ENCODE measurements at places on chromosomes 2 and 18. TPM values are rescaled to one million over a fixed set of nuclear protein-coding genes. Genes with fewer than 3 reads are reported as not detected.

Gene OR6B2
- total RNA-seq, result not detected

Gene CRYGD
- total RNA-seq, result not detected

Gene ZAP70
- 2.4 TPM for total RNA-seq

Gene UNC80
- not detected for total RNA-seq

Gene SLC16A14
- 3.3 TPM for total RNA-seq

Gene LAMA1
- 4.0 TPM for total RNA-seq

Gene IL36B
- total RNA-seq, result not detected

Gene PPM1G
- total RNA-seq, result 41.6 TPM

Gene NMUR1
- total RNA-seq, result 7.4 TPM

Gene IL18RAP
- total RNA-seq, result 1.9 TPM

- no peak for DNase-seq
Observed at GRCh38 chr18:12023375-12023774, 42.1 kb downstream of the IMPA2 start.

- DNase-seq, result no peak
Observed at GRCh38 chr2:236984046-236984445, 101.6 kb upstream of the COPS8 start.

GRCh38 chr2:33673937-33674336 is 74.8 kb upstream of the FAM98A start:
- DNase-seq, result no peak

GRCh38 chr2:37838541-37839167 is 86.4 kb upstream of the RMDN2 start:
- no peak for DNase-seq

DNA sequence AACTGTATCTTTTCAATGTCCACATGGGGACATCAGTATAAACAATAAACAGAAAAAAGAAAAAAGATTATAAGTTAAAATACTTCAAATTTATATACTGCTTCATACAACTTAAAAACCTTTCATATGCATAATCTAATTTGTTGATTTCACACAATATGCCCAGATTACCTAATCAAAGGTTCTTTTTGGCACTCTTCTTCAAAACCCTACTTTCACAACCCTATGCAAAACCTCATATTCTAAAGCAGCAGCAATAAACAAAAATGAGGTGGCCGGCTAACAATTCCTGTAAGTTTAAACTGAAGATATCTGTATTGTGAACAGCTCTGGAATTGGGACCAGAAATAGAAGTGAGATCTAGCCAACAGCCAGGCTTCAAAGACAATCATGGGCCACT is 28.6 kb downstream of the STK17B start:
- DNase-seq, result no peak

DNA sequence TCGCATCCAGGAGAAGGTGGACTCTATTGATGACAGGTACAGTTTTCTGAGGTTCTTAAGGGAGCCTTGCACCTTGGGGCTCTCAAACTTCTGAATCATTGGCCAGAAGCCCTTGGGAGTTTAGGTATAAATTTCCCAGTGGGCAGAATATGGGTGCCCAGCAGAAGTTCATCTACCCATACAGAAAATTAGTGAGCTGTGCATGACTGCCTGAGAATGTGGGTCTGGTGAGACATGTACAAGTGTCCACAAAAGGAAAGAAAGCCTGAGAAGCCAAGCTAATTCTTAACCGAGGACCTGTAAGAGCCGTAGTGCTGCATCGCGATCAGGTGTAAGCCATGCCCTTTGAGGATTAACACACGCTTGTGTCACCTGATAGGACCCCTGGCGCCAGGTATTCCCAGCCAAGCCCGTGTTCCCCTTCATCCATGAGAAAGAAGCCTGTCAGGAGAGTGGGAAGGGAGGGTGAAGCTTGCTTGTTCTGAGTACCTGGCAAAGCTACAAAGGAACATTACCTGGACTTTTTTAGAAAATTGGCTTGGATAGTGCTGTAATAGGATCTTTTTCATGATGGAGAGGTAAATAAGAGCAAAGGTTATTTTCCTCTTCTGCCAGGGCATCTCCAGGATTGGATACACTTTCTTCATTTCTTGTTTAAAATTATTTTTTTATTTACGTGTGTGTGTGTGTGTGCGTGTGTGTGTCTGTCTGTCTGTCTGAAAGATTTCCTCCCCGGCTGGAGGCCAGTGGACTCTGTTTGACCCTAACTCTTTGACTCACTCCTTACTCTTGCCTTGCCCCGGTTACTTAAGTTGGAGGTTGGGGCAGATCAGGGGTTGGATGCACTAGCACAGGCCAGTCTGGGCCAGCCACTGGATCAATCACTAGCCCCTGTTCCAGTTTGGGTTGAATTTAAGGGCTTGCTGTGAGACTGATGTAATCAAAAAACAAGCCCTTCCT is 90.4 kb upstream of the EML6 start:
- DNase-seq, result peak; percentile 86

- DNase-seq, result peak; percentile 93
Observed at GRCh38 chr2:45964223-45964841, 312.9 kb downstream of the PRKCE start.

DNA sequence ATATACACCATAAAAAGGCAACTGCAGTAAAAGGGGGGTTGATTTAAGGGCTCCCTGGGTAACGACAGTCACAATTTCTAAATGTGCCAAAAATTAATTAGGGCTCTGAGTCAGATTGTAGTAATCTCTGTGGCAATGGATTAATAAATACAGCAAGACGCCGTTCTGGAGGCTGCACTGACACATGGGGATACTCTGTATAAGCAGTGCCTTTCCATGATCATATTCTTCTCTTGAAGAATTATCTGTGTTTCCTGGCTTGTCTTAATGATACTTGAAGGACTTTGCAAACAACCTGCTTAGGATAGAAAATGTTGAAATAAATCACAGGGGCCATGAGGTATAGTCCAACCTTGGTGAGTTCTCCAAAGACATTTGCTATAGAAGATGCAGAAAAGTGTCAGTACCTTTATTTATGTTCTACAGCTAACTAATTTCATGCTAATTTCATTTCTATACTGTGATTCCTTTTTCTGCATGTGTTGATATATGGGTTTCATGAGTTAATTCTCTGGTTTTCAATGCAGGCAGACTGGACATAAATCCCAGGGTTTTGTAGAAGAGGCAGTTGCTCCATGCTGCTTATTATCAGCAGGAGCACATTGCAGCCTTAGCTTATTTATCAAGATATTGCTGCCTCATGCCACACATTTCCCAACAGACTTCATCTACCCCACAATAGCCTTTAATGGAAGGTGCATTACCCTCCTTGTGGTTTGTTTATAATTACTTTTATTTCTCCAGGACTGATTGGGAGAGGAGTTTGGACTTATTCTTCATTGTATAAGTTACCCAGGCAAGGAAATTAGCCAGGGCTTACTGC is 54.8 kb downstream of the HNMT start:
- DNase-seq, result no peak

DNA sequence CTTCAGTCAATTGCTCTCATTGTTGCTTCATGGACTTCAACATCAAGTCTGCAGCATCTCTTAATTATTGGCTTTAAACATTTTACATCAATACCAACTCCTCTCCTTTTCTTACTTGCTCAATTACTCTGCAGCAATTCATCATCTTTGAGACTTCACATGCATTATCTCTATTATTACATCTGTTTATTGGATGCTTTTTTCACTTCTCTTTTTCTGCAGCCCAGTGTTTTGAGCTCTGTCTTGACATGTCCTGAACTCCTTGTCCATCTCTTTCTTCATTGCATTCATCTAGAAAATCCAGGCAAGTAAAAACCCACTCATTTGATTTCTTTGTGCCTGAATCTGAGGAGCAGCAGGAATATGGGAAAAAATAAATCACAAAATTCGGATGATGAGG is 647.9 kb downstream of the PLCL1 start:
- no peak for DNase-seq

- no peak for DNase-seq
Observed at GRCh38 chr2:99888617-99889016, 253.8 kb downstream of the AFF3 start.

GRCh38 chr2:113190871-113191270 is 17.1 kb downstream of the PSD4 start:
- DNase-seq, result no peak

GRCh38 chr18:43992741-43993140 is 687.9 kb upstream of the SETBP1 start:
- no peak for DNase-seq

DNA sequence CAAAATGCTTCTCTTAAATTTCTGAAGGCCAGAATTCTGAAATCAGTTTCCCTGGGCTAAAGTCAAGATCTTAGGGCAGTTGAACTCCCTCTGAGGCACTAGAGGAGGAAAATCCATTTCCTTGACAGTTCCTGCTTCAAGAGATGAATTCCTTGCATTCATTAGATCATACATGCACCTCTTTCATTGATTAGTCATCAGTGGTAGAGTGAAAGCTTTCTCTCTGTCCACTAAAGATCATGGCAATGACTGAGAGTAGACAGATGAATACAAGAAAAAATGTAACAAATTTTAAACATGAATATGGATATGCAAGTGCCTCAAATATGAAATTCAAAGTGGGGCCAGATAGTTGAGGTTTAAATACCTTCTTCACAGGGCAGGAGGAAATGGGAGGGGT is 693.4 kb upstream of the TMEFF2 start:
- DNase-seq, result no peak

GRCh38 chr2:85675866-85676548 is 8.0 kb upstream of the SFTPB start:
- no peak for DNase-seq

GRCh38 chr2:216679658-216680024 is 15.7 kb downstream of the IGFBP5 start:
- no peak for DNase-seq

DNA sequence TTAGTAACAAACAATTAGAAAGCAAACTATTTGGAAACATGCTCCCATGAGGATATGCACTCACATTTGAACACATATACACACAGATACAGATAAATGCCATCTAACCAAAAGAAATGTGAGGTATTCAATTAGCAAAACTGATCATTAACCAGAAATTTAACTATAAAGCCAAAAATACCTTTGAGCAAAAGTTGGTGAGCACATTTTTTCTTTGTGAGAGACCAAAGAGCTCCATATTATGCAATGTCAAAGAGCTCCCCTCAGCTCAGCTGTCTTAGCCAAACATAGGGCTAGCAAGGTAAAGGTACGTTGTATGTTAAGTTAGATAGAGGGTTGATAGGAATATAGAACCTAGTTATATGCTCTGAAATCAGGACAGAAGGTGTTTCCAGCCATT is 43.8 kb downstream of the CYBRD1 start:
- no peak for DNase-seq

- DNase-seq, result no peak
Observed at GRCh38 chr2:217832987-217833386, 169.8 kb downstream of the TNS1 start.

DNA sequence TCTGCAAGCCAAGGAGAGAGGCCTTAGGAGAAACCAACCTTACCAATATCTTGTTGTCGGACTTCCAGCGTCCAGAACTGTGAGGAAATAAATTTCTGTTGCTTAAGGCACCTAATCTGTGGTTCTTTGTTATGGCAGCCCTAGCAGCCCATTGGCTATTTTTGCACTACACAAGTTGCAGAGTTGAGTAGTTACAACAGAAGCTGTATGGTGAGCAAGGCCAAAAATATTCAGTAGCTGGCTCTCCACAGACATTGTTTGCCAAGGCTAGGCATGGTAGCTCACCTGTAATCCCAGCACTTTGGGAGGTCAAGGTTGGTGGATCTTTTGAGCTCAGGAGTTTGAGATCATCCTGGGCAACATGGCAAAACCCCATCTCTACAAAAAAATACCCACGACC is 27.1 kb upstream of the SCYGR1 start:
- no peak for DNase-seq

DNA sequence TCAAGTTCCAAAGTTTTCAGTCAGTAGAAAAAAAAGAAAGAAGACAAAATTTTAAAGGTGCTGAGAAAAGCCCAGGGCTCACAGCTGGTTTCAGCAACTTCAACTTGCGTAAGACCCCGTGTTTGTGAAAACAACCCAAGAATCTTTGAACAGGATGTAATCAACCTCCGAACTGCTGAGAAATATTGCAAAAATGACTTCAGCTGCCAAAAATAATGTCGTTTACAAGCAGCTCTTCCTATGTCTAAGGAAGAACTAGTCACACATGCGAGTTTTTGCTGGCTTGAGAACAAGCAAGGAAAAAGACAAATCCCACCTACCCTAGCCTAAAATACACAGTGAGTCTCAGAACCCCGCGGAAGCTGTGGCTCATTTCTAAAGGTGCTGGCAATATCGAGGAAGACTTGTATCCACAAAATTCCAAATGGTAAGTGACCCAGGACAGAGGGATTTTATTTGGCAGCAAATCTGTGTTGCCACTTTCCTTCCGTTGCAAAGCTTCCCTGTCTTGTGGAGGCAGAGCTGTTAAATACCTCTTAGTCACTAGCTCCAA is 59.8 kb upstream of the SLC8A1 start:
- no peak for DNase-seq

DNA sequence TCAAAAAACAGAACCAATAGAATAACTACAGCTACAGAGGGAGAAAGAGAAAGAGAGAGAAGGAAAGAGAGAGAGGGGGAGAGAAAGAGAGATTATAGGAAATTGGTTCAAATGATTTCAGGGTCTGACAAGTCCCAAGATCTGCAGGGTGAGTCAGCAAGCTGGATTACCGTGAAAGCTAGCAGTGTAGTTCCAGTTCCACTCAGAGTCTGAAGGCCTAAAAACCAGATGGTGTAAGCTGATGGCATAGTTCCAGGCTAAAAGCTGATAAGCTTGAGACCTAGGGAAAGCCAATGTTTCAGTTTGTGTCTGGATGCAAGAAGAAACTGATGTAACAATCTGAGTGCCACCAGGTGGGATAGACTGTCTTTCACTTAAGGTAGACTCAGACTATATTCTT is 397.7 kb downstream of the TRIB2 start:
- no peak for DNase-seq

GRCh38 chr2:53170466-53170865 is 597.1 kb upstream of the CHAC2 start:
- no peak for DNase-seq

DNA sequence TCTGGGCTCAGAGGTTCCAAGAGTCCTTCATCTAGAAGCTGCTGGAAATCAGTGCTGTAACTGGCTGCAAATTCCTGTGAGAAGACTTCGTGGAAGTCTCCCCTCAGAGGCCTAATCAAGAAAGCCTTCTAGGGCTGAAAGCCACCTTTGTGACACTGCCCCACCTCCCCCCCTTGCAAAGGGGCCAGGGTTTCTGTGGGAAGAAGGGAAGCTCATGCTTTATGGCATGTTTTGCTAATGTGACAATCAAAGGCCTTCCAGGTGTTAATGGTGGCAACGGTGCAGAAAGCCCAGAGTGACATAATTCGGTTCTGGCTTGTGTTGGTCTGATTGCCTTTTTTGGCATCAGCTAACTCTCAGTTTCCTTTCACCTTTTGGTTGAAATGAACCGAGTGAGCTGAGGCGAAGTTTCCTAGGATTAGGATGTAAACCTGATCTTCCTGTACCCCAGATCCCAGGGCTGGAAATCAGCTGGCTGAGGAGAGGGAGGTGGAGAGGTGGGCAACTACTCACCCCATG is 126.9 kb upstream of the TRIB2 start:
- DNase-seq, result no peak

GRCh38 chr2:159715451-159715850 is 3.1 kb downstream of the MARCHF7 start:
- no peak for DNase-seq

DNA sequence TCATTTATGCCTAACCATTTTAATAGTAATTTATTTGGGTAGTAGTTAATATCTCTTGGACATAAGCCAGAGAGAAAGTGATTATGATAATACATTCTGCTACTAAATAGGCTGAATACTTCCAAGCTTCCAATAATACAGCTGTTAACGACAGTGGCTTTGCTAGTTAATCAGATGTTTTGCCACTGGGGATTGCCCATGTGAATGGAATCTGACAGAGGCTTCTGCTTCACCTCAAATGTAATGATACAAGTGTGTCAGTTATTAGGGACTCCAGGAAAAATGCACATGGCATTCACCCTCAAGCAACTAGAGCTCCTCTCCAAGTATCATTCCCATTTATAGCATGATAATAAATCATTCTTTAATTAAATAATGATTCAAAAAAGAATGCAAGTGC is 185.0 kb upstream of the TMEFF2 start:
- DNase-seq, result no peak
